ENCODE measurements at places on chromosomes 7 and 10.

- no peak for DNase-seq
Observed at GRCh38 chr7:127751490-127752448, 99.8 kb downstream of the SND1 start.

- DNase-seq: no peak
Observed at GRCh38 chr7:155458111-155458877, at the start of gene EN2. TSS of gene EN2 (plus strand) at chr7:155458129. CDS start at chr7:155458378, 249 bp downstream.

- no peak for DNase-seq
Observed at GRCh38 chr10:74949843-74950765, 123.7 kb downstream of the KAT6B start.

DNA sequence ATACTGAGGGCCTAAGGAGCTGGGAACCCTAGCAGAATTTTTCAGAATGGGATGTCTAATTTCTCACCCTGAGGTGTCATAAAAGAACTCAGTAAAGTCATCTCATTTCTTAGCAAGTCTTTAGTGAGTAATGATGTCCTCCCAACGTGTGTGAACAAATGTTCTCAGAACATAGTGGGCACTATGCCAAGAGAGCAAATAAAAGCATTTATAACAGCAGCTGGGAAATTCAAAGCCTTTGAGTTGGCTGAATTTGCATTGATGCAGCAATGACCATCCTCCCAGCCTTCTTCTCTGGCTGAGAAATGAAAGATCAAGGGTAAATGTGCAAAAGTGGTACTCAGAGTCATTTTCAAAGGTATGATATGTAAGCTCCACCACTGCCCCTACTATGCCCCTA lies 109.4 kb downstream of the FAM107B start:
- no peak for DNase-seq

GRCh38 chr10:48677625-48678024 lies 7.0 kb upstream of the WDFY4 start:
- no peak for DNase-seq

GRCh38 chr10:63744060-63744941 lies 223.1 kb downstream of the REEP3 start:
- no peak for DNase-seq

DNA sequence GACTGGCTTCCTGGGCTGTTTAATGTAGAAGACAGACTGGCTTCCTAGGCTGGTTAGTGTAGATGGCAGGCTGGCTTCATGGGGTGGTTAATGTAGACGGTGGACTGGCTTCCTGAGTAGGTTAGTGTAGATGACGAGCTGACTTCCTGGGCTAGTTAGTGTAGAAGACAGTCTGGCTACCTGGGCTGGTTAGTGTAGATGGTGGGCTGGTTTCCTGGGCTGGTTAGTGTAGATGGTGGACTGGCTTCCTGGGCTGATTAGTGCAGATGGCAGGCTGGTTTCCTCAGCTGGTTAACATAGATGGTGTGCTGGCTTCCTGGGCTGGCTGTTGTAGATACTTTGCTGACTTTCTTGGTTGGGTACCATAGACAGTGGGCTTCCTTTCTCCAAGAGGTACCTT lies 122.9 kb upstream of the PPP2R2D start:
- DNase-seq: no peak

DNA sequence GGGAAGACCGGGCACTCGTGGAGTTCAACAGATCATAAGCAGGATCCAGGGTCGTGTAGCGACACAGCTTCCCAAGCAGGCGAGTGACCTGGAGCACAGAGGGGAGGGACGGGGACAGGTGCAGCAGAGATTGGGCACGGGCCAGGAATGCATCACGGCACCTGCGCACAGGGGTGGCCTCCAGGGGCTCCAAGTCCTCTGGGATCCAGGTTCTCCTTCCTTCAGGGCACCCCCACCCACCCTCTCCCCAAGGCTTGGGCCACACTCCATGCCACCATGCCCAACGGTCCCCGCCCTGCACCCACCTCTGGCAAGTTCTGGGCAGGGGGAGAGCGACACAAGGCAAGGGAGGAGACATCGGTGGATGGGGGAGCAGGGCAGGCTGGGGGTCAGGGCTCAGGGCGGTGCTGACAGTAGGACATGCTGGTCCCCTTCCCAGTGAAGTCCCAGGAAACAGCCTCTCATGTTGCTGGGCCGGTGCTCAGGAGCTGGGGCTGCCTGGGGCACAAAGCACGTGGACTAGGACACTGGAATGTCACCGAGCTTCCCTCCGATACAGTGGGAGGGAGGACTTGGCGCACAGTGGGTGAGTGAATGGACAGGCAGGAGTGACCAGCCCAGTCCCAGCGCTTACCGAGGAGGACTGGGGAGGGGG lies 597.3 kb downstream of the PTPRN2 start:
- no peak for DNase-seq

- DNase-seq: no peak
Observed at GRCh38 chr7:7673240-7673550, 32.6 kb downstream of the UMAD1 start.

DNA sequence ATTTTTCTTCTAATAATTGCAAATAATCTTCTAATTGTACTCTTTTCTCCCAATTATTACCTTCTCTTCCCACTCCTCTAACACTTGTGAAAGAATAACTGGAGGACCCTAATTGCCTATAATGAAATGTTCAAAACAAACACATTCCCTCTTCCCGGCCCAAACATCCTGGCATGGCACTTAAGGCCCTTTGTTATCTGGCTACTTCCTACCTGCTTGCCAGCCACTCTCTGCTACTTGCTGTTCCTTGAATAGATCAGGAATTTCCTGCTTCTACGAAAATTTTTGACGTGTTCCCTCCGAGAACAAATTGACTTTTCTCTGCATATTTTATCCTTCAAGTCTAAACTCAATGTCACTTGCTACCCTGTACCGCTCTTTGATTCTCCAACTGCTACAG lies 56.1 kb upstream of the NOBOX start:
- no peak for DNase-seq

- DNase-seq: no peak
Observed at GRCh38 chr10:106997721-106998120, 166.8 kb downstream of the SORCS1 start.

- DNase-seq: no peak
Observed at GRCh38 chr10:17676919-17677318, 33.0 kb downstream of the STAM start.

DNA sequence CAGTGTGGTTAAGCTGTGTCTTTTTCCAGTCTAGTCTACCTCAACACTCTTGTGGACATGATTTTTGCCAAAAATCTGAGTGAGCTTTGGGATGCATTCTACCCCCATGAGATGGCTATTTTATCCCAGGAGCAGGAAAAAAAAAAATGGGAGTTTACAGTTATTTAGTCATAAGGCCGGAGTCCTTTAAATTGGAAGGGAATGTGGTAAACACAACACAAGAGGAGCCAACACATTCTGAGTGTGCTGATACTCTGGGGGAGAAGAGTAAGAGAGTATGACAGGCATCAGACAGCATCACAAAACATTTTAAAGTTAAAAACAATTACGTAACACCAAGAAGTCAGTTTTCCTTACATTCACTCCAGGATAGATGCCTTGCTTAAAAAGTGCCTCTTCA lies 46.1 kb downstream of the C1GALT1 start:
- DNase-seq: no peak

- no peak for DNase-seq
Observed at GRCh38 chr7:51602376-51602775, 285.8 kb upstream of the COBL start.

DNA sequence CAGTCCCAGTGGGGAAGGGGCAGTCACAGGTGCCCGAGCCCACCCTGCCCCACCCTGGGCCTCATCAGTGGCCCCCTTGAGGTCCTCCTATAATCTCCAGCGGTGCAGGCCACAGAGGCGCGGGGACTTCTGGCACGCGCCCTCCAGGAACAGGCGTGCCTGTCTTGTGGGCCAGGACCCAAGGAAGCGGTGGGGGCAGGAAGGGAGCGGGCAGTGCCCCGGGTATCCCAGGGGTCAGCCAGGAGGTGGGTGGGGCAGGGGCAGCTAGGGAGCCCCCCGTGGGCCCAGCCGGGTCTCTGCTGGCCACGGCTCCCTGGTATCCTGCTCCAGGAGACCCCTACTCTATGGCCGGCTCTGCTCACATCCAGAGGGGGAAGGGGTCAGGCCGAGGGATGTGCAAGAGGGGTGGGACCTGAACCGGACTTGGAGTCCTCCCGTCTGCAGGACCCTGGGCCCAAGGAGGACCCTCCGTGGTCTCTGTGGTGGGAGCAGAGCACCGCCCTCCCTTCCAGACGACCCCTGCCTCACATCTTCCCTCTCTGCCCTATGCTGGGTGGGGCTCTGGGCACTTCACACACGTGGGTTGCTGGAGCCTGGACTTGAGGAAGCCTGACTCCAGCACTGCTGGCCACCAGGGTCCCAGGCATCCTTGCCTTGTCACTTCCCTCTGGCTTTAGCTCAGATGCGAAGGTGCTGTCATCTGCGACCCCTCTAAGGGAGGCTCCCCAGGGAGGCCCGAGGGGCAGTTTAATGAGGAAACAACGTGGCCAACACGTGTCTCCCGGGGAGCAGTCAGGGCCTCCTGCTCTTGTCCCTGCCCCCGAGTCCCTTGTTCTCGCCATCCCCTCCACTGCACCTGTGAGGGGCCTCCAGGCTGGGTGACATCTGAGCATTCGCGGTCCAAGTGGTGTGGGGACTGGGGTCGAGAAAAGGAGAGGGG lies 18.3 kb upstream of the GRIFIN start:
- no peak for DNase-seq

GRCh38 chr10:6702030-6702429 lies 122.0 kb upstream of the PRKCQ start:
- DNase-seq: no peak

GRCh38 chr7:611281-611810 lies 91.7 kb upstream of the PDGFA start:
- DNase-seq: no peak

GRCh38 chr7:118870187-118870586 lies 645.7 kb downstream of the ANKRD7 start:
- DNase-seq: no peak

GRCh38 chr7:55504093-55504859 lies 68.0 kb downstream of the VOPP1 start:
- DNase-seq: no peak

GRCh38 chr7:112201411-112201810 lies 4.8 kb downstream of the DOCK4 start:
- no peak for DNase-seq

GRCh38 chr7:29331163-29331562 lies 136.6 kb downstream of the CHN2 start:
- DNase-seq: no peak

GRCh38 chr10:54962134-54962900 lies 161.3 kb upstream of the PCDH15 start:
- no peak for DNase-seq

DNA sequence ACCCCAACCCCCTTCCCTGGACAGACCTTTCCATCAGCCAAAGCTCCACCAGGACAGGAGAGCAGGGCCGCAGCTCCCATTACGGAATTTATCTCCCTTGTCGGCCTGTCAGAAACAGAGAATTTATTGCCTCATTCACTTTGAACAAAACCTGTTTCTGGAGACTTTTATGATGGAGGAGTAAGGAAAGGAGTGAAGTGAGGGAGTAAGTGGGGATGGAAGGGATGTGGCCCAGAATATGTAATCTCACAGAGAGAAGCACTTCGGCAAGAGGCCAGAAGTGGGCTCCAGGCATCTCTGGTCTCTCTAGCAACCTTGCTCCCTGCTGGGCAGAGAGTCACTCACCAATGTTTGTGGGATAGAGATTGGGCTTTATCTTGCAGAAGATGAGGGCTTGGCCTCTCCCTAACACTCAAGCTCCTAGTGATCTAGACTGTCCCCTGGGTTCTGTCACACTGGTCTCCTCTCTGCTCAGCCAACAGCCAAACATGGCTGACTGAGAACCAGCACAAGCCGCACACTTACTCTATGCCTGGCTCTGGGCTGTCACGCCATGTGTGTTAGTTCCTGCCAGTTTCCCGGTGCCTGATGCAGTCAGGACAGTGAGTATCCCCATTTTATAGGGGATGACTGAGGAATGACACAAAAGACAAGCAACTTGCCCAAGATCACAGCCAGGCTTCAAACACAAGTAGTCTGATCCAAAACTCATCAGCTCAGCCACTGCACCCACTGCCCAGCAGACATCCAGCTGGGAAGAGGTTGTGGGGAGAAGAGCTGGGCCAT lies 149.4 kb upstream of the ZMIZ1 start:
- DNase-seq: no peak

GRCh38 chr7:111844904-111845671 lies 282.8 kb upstream of the IMMP2L start:
- no peak for DNase-seq

GRCh38 chr10:24254180-24254579 lies 45.2 kb downstream of the KIAA1217 start:
- DNase-seq: no peak

DNA sequence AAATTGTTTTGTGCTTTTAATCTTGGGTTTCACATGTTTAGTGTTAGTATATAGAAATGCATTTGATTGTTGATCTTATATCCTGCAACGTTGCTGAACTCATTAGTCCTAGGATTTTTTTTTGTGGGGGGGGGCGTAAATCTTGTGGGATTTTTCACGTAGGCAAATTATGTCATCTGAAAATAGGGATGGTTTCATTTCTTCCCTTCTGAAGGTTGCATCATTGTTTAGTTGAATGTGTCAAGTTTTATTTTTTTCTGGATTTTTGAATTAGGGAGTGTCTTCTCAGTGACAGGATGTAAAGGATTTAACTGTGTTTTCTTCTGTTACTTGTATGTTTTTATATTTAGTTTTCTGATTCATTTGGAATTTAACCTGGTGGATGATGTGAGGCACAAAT lies 26.7 kb downstream of the MKLN1 start:
- DNase-seq: no peak

DNA sequence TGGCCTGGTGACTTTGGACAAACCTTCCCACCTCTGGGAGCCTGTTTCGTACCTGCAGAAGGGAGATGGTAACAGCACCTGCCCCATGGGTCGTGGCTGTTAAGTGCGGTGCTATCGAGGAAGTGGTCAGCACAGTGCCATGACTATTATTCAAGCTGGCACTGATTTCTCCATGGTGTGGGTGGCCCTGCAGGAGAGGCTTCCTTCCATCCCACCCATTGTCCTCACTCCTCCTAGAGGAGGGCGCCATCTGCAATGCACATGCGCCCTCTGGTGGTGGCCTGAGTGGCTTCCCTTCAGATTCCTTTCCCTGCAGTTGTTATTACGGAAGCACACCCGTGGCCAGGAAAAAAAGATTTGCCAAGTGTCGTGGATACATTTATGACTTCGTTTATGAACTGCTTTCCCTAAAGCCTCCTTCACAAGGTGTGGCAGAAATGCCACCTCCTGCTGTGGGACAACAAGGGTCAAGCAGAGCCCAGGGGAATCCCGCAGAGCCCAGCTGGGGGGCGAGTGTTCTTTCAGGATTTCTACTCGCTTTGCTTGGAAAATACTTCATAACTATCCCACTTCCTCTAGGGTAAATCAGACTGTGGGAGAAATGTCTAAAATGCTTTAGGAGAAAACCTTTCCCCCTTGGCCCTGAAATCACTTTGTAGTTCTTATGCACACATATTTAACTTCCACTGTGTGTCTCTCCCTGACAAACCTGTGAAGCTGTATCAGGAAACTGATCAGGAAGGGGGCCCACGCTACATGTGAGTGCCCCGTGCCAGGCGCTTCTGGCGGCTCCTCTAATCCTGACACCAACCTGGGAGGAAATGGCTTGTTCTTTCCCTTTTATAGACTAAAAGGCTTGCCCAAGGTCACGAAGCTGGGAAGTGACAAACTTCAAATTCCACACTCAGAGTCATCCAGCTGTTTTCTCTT lies 98.0 kb upstream of the ANLN start:
- peak; percentile 76 for DNase-seq

All from activated CD4-positive, alpha-beta T cell treated with anti-CD3 and anti-CD28 coated beads, Interleukin-2, amount 50 U/mL, for 1 hour (primary cell).